Stimulated activated CD4-positive, alpha-beta T cell treated with anti-CD3 and anti-CD28 coated beads, Interleukin-12 subunit alpha, Interleukin-12 subunit beta, amount 100 ng/mL, for 48 hours (primary cell): ENCODE measurements at places on chromosomes 16 and 17.

DNA sequence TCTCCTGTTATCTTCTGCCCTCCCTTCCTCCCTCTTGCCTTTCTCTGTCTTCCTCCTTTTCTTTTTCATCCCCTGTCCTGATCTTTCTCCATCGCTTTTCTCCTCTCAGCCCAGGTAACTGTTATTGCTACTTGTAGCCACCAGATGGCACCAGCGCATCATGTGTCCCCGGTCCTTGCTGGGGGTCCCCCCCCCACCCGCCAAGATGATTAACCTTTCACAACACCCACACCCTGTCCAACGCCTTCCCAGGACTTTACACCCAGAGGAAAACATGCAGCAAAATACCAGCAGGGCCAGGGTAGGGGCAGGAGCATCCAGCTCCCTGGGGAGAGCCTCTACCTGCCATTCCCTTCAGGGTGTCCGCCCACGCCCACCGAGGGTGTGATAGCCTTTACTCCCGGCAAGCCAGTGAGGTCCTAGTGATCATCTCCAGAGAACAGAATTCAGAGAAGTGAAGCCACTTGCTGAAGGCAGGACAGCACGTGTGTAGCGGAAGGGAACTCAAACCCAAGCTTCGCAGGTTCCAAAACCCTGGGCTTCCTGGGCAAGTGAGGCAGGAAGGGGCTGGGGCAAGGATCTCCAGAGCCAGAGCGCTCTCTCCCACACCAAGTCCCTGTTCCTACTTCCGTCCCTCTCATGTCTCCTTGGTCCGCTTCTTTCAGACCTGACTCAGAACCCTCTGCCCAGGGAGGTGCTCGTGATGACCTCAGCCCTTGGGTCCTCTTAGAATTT is 13.4 kb upstream of the TAC4 start:
- DNase-seq: peak; percentile 38

DNA sequence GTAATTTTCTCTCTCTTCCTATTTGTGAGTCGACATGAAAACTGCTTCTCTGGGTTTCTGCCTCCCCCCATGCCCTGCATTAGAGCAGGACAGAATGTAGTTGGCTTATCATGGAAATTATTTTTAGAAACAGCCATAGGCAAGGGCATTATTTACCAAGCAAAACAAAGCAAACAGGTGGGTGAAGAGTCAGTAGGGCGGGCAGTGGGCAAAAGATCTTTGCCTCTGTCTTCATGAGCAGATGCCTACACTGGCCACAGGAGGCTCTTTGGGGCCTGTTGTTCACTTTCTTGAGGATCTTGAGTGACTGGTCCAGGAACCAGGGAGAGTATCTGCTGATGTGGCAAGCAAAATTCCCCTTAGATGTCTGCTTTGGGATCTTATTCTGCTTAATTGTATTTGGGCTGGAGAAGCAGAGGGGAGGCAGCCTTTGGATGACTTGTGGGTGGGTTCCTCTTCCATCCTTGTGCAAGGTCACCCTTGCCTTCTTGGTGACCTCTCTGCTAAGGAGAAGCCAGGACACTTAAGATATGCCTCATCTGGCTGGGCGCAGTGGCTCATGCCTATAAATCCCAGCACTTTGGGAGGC is 42.5 kb upstream of the CLEC19A start:
- DNase-seq: no peak

DNA sequence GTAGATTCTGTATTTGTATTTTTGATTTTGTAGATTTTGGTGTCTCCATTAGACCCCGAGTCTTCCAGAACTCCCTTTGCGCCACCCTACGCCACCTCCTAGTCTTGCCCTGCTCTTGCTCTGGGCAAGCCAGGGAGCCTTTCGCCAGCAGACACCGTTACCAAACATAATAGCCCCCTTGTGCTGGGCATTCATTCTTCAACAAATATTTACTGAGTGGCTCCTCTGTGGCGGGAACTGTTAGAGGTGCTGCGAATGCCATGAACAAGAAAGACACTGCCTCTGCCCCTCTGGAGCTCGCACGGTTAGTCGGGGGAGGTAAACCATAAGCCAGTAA is 841 bp upstream of the GPT2 start:
- no peak for DNase-seq

- no peak for DNase-seq
Observed at GRCh38 chr17:13753771-13754170, 152.0 kb upstream of the HS3ST3A1 start.

GRCh38 chr17:9557857-9558256 is 17.8 kb downstream of the STX8 start:
- no peak for DNase-seq

GRCh38 chr17:69717214-69717613 is 302.7 kb downstream of the MAP2K6 start:
- no peak for DNase-seq

- DNase-seq: no peak
Observed at GRCh38 chr17:40561871-40562611, 3.2 kb downstream of the CCR7 start.

GRCh38 chr16:68005786-68006286 is 6.6 kb upstream of the DPEP2 start:
- no peak for DNase-seq

DNA sequence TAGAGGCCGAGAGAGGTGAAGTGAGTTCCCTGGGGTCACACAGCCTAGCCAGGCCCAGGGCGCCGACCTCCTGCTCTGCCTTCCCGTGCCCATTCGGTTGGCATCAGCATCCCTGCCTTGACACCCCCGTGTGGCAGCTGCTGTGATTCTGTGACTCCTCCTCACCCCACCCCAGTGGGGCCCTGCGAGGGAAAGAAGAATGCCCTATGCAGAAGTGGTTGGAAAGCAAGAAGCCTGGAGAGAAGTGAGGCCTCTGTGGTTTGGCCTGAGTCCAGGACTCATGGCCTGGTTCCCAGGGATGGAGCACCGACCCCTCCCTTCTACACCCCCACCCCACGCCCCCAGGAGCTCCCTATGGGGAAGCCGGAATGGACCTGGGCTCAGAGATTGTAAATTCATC is 296.2 kb downstream of the SEC14L1 start:
- no peak for DNase-seq

- DNase-seq: no peak
Observed at GRCh38 chr16:81073560-81074330, 3.3 kb downstream of the C16orf46 start.

DNA sequence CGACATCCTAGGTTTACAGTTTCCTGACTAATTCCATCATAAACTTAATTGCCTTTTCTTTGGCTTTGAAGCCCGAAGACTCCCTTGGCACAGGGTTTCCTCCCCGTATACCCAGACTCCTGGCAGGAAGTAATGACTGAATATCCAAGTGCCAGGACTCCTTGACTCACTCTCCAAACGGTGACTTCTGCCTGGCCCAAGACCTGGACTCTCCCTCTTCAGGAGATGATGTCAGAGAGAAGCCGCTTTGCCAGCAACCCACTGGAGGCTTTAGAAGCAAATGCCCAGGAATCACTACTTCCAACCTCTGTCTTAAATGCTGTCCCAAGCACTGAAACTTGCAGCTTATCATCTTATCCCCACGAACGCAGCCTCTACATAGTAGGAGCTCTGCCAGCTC is 146.5 kb downstream of the RGS9 start:
- DNase-seq: no peak

DNA sequence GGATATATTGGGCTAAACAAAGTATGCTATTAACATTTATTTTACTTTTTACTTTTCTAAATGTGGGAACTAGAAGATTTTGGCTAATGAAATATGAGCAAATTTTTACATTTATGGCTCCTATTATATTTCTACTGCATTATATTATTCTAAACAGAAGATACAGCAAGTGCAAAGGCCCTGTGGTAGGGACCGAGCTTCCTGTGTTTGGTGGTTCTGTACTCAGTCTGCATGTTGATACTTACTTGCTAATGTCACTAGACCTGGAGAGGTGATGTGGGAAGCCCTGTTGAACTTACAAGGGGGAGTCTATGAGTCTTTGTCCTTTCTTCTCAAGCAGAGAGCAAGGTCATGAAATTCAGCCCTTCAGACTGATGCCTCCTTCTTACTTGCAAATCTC is 10.0 kb upstream of the IRX3 start:
- DNase-seq: no peak

- no peak for DNase-seq
Observed at GRCh38 chr16:31071861-31072260, 2.2 kb downstream of the ZNF668 start.

GRCh38 chr17:31095236-31096105 is 694 bp downstream of the NF1 start:
- DNase-seq: no peak

DNA sequence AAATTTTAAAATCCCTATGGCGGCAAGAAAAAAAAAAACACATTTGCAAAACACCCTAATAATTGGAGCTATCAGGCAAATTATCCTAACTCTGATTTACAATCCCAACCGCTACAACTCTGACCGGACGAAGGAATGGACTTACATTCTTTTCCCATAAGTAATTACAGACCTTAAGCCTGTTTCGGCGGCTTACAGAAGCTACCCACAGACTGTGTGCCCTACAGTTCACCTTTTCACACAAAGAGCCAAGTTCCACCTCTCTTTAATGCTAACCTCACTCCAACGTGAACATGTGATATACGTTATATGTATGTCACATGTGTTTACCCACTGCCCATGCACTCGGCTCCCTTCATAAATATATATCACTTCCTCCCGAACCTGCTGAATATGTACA is 8.7 kb upstream of the MEAK7 start:
- DNase-seq: no peak

GRCh38 chr16:22373662-22374310 is 633 bp downstream of the CDR2 start:
- no peak for DNase-seq
